Activated naive CD8-positive, alpha-beta T cell treated with anti-CD3 and anti-CD28 coated beads, Interleukin-2, amount 10 ng/mL, durations not matched to agents 7 days and 5 days (primary cell): ENCODE measurements at places on chromosomes 13 and 19.
A peak's percentile ranks its signal among the peaks of the same experiment; 100 is the strongest.

DNA sequence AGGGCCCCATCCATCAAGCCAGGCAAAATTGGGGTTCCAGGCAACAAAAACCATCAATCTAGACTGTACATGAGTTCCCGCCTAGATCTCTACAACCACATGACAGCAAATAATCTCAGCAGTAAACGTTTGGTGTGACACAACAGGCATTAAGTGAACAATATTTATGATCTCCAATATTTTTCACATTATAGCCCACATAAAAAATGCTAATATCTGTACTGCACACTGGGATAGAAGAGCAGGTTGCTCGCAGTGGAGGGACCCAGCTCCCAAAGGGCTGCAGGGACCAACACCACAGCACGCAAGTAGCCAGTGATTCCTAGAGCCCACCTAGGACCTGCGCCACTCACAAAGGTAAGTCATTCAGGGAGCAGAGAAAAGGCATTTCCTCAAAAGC, 25.9 kb downstream of the LATS2 start:
- DNase-seq = no peak

DNA sequence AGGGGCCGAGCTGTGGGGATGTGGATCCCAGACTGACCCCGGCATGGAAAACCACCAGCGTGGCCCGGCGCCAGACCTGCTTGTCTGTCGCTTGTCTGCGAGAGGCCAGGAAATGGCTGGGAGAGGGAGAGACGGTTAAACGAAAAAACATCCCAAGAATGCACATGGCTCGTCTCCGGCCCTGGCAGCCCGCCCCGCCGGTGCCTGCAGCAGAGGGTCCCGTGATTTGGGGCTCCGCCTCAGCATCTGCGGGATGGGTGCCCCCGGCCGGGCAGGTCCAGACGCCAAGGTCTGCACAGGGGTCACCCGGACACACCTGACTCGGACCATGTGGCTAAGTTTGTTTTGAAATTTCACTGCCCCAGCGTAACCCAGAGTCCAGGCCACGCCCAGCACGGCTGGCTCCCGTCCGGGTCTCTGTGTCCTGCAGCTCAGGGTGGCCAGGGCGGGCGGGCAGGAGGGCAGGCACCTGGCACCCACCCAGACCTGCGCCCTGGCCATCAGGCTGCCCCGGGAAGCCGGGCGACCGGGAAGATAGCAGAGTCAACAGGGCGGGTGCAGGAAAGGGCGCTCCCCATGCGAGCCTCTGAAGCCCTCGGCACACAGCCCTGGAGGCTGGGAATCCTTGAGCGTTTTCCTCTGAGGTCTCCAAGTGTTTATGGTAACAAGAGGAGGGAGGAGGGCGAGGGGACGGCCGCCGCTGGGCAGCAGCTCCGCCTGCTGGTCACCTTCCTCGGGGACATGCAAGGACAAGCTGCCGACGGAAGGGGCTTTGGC, 103.2 kb downstream of the GADD45B start:
- DNase-seq = peak; percentile 79

GRCh38 chr13:43767341-43767931, 19.3 kb downstream of the ENOX1 start:
- DNase-seq = no peak

GRCh38 chr13:87788363-87788762, 117.2 kb downstream of the SLITRK5 start:
- no peak for DNase-seq

DNA sequence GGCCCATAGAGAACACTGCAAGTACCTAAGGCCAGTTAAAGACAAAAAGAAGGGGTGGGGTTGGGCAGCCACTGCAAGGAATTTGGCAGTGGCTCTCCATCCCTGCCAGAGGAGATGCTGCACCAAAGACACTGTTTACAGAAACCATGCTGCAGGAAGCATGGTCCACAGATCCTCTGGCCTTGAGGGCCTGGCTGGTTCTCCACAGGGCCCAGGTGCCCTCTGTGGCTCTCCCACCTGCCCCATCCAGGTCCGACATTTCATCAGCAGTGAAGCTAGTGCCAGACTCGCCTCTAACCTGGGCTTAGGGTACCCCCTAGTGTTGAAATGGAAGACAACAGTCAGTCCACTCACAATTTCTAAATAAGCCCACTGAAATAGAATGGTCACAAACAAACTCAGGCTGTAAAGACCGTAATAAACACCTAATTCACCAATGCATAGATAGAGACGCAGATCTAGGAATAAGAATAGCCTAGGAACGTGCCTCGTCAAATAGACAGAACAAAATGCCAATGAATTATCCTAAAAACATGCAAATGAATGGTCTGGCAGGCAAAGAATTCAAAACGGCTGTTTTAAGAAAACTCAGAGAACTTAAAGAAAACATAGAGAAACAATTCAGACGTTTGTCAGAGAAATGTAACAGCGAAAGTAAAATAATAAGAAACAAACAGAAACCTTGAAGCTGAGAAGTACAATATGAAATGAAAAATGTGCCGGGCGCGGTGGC, 23.3 kb downstream of the LYPD4 start:
- DNase-seq = peak; percentile 39
